ENCODE measurements at places on chromosomes 2 and 18.

DNA sequence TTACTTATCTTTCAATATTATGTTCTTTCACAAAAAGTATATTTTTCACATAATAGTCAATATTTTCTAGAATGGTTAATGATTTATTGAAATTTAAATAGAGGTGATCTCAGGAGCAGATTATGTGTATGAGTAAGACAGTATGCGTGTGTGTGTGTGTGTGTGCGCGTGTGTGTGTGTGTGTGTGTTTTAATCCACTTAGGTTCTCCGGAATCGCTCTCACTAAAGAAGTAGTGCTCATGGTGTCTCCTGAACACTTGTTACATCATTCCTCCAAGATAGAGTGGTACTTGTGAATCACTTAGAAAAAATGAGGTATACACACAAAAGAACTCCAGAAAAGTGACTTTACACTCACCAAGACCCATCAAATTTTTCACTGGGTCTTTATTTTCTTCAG is 91.0 kb upstream of the KCNH7 start:
- no peak for DNase-seq

- no peak for DNase-seq
These were observed 14.7 kb downstream of the NIFK start for GRCh38 chr2:121721926-121722325.

DNA sequence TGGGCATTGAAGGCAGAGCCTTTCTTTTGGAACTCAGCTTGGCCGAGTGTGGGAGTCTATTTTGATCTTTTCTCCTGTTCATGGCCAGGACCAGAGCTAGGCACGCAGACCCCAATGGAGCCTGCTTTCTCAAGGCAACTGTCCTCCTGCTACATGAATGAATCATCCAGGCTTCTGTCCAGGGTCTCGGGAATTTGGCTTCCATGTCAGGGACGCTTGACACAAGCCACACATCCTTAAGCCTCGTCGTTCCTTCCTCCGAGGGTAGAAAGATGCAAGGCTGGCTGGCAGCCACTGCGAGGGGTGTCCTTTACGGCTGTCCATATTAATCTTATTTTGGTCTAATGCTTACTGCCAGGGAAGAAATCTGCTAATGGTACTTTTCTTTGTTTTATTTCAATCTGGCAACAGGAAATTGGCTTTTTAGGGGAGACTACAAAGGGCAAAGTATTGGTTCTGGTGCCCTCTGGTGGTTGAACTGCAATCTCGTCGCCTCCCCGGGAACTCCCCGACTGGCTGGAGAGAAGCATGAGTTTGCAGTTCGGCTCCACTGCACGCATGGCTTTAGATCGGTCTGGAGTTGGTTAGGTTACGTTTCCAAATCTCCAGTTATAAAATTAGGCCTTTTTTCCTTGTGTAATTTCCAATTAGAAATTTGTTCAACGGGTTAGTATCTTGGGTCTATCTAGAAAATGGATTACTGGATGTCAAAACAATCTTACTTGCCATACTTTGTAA is 135.2 kb downstream of the ALPK2 start:
- peak; percentile 67 for DNase-seq

GRCh38 chr2:58633613-58634365 is 392.7 kb upstream of the FANCL start:
- DNase-seq = no peak

DNA sequence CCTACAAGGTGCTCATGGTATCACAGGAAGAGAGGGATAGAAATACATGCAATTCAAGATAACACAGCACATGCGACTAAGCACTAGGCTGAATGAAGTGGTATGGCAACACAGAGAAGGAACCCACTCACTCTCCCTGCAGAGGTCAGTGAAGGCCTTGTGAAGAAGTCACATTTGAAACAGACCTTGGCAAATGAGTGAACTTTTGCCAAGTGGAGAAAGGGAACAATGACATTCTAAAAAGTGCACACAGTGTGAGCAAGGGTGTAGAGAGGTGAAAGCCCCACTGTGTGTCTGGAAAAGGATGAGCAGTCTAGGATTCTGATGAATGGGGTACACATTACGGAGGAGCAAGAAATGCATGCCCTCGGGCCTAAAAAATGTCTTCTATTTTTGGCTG is 23.3 kb downstream of the KLF7 start:
- peak; percentile 40 for DNase-seq

- no peak for DNase-seq
These were observed 191.8 kb downstream of the LRRTM1 start for GRCh38 chr2:80112790-80113189.

- no peak for DNase-seq
These were observed 446 bp upstream of the RHBDD1 start for GRCh38 chr2:226835420-226835795.

Data from stimulated activated naive CD8-positive, alpha-beta T cell treated with anti-CD3 and anti-CD28 coated beads, Interleukin-15, amount 100 ng/mL, for 72 hours (primary cell).